ENCODE measurements at places on chromosomes 3 and 15. TPM values are rescaled to one million over a fixed set of nuclear protein-coding genes. Genes with fewer than 3 reads are reported as not detected.

The GHRL gene
- total RNA-seq, result 0.25 TPM

The GP5 gene
- total RNA-seq, result under 0.01 TPM

The CADPS gene
- 11.9 TPM for total RNA-seq

The NPAP1 gene
- not detected for total RNA-seq

The CP gene
- total RNA-seq, result not detected
